Esophagus muscularis mucosa (tissue), 4 donors: ENCODE measurements at places on chromosomes 11 and 22. TPM values are rescaled to one million over a fixed set of nuclear protein-coding genes. Genes with fewer than 3 reads are reported as not detected.

DNA sequence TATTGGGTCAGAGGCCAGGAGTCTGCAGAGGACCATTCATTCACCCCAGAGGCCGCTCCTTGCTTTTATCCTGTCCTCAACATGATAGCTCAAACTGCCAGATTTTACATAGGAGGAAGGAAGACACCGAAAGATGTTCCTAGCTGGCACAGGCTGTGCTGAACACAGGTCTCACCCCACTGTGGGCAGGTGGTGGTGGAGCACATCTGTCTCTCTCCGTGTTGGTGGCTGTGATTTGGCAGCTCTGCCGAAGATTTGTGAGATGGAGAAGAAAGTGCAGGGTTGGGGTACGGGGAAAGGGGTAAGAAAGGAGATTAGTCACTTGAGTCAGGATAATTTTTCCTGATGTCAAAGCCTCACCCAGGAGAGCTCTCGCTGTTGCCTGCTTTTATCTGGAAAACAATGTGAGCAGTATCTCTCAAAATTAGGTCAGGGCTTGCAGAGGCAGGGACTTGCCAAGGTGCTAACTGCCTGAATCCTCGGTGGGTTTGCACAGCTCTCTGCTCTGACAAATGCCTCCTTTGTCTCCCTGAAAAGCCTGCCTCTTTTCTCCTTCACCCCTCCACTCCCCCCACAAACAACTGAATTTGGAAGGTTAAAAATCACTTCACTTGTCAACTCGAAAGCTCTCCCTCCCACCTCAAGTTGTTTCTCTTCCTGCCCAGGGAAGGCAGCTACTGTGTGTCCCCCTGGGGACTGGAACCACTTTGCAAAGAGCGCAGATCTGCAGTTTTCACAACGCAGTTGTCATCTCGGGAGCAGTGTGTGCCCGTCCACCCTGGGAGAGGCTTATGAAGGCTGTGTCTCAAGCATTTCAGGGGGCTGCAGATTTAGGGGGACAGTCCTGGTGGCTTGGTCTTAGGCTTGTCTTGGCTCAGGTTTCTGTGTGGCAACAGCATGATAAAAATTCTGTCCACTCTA lies 299.7 kb downstream of the ST3GAL4 start:
- H3K27ac ChIP-seq = no peak overlapping the region
- H3K27me3 ChIP-seq = no peaks in the 10 kb centered on the region
- H3K36me3 ChIP-seq = no peaks in the 10 kb centered on the region
- DNase-seq = no peak

DNA sequence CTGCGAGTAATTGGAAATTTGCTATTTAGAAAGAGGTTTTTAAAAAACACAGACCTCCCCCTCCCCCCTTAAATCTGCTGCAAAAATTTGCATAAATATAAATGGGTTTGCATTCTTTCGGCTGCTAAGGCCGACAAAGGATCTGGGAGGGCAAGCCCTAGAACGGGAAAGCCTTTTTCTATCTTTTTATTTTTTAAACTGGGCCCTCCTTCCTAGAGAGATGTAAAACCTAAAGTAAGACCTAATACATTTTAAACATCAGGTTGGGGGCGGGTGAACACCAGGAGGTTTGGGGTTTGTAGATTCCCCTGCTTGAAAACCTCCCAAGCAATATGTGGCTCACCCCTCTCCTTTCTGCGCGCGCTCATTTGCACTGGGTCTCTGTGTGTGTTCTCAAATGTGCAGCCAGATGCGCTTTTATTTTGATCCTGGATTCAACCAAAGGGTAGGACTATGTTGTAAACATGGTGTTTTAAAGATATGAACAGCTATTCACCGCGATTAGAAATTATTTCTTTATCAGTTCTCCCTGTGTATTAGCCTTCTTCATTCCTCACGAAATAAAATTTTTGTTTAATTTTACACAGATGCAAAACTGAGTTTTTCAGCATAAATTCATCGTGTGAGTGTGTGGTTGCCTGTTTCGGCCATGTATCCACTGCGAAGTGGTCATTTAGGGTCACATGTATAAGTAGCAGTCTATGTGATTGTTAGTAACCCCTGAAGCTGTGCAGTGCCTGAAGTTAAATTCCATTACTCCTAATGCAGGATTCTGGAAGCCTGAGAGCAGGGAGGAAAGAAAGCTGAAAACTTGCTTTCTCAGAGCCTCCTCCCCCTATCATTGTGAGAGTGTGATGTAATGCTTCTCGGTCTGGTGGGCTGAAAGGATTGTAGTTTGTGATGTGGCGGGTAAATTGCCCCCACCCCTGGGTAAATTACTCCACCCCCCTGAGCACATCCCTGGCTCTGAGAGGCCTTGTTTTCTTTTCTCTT lies 988 bp downstream of the TNRC6B start:
- peak overlapping the region; percentile 65 for H3K4me3 ChIP-seq
- no peaks in the 10 kb centered on the region for H3K27me3 ChIP-seq
- H3K4me1 ChIP-seq = peaks cover 75% of the 10 kb centered on the region
- H3K27ac ChIP-seq = peak overlapping the region; percentile 82
- H3K36me3 ChIP-seq = no peaks in the 10 kb centered on the region

GRCh38 chr11:8312986-8313385 lies 49.3 kb upstream of the LMO1 start:
- peaks cover 4% of the 10 kb centered on the region for H3K4me1 ChIP-seq
- DNase-seq = no peak
- H3K4me3 ChIP-seq = no peak overlapping the region
- no peaks in the 10 kb centered on the region for H3K27me3 ChIP-seq
- H3K36me3 ChIP-seq = no peaks in the 10 kb centered on the region

DNA sequence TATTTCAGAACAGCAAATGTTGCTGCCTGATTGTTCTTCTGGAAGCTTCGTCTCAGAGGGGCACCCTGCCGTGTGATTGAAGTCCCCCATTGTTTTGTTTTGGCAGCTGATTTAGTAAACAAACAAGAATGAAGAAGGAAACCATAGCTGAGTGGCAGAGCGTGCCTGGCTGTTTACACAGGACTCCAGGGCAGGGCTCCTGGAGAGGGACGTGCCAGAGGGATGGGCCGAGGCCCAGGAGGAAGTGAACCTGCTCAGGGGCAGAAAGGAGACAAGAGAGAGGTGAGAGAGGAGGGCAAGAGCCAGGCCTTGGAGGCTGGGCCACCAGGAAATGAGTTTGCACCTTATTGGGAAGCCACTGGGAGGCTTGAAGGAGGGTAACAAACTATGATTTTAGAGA lies 85.5 kb upstream of the B3GAT1 start:
- no peaks in the 10 kb centered on the region for H3K36me3 ChIP-seq
- peaks cover 3% of the 10 kb centered on the region for H3K4me1 ChIP-seq
- DNase-seq = no peak
- no peak overlapping the region for H3K27ac ChIP-seq

Gene FJX1
- total RNA-seq = 2.1 TPM

Gene MUC6
- total RNA-seq = not detected

Gene MTFP1
- 2.7 TPM for total RNA-seq
